ENCODE measurements at places on chromosomes 3 and 15.

DNA sequence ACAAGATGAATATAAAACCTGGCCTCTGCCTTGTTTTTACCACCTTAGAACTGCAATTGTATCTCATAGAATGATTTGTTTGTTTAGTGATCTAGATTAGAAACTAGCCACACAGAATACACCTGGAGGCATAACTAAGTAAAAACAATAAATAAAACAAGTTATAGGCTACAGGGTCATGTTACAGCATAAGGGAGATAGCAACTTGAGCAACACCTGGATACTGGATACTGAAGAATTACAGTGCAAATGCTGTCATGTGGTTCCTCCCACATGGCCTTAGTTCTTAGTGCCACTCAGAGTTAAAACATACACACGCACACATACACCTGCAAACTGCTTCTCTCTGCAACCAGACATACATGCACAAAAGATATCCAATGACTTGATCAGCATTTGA lies 563.4 kb upstream of the DPPA4 start:
- DNase-seq, result no peak

DNA sequence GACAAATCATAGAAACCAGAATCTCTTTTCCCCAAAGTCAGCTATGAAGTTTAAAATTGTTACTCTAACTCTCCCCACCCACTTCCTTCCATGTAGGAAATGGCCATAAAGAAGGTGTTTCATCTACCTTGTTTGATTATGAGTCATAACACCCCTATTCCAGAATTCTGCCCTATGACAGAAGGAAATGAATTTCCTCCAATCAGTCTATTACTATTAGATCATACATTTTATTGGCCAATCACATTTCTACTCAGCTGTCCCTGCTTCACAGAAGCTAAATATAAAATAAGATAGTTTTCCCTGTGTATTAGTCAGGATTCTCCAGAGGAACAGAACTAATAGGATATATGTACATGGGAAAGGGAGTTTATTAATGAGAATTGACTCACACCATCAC lies 102.1 kb downstream of the TGFBR2 start:
- DNase-seq, result no peak

DNA sequence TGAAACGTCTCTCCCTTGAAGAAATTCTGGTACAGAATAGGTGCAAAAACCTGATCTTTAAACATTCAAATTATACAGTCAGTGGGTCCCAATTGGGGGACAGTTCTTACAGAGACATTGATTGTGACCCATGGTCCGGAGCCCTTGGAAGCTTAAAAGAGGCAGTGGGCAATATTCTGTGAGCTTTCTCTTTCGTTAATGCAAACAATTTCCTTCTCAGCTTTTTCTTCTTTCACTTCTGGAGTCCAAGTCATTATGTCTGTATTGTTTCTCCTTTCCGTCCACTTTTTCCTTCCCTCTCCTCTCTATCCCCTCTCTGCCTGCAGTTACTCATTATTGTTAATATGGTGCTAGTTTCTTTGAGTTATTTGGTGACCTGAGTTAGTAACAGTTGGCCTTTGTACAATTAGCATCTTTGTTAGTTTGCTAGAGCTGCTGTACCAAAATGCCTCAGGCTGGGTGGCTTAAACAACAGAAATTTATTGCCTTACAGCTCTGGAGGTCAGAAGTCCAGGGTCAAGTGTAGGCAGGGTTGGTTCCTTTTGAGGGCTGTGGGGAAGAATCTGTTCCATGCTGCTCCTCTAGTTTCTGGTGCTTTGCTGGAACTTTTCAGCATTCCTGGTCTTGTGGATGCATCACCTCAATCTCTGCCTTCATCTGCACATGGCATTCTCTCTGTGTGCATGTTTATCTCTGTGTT lies 102.6 kb downstream of the GMPS start:
- no peak for DNase-seq

GRCh38 chr15:92889390-92890107 lies 10.6 kb upstream of the CHD2 start:
- no peak for DNase-seq

GRCh38 chr3:138479438-138479863 lies 45.0 kb downstream of the ESYT3 start:
- DNase-seq, result no peak

GRCh38 chr3:139441656-139442055 lies 34.7 kb downstream of the RBP2 start:
- no peak for DNase-seq

GRCh38 chr3:133477487-133477886 lies 77.6 kb downstream of the BFSP2 start:
- DNase-seq, result no peak

DNA sequence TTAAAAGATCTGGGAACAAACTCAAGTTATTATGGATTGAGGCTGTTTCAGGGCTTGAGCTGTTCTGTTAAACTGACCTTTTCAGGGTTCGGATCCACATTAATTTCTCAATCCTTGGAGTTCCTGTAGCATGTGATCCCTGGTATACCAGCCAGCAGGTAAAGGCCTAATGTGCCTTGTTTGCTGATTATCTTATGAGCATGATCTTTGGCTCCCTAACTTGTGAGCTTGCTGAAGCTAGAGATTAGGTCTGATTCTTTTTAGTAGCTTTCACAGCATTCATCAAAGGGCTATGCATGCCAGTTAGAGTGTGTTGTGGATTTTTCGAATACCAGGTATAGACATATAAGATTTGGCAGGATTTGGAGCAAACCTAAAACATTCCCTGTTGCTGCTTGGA lies 10.3 kb downstream of the CORO2B start:
- no peak for DNase-seq

DNA sequence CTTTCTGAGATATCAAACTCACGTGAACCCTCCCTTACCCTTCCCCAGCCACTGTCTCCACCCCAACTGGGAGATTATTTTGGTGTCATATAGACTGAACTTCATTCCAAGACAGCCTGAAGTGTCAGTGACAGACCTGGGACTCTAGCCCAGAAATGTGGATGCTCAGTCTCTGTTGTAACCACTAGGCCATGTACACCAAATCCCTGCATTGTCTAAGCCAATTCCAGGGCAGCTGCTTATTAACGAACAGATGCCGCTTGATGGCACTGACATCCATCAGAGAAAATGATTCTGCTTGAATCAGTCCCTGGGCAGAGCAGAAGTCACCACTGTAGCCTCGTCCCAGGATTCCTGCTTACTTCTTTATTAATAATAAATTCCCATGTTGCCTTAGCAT lies 305.5 kb downstream of the GRM7 start:
- no peak for DNase-seq

DNA sequence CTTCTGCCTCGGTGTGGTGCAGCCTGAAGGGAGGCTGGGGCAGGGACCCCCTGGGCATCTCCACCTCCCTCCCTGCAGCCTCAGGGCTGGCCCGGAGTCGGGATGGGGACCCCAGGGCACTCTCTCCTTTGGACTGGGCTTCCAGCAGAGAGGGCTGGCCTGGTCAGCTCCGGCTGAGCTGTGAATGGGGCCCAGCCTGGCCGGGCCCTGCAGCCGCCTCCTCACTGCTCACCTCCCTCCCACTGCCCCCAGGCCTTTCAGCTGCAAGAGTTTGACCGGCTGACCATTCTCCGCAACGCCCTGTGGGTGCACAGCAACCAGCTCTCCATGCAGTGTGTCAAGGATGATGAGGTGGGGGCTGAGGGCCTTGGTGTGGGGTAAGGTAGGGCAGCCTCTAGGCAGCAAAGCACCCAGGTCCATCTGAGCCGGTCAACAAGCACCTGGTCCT lies 36.0 kb downstream of the PSTPIP1 start:
- no peak for DNase-seq

GRCh38 chr15:64105113-64105704 lies 9.4 kb downstream of the SNX1 start:
- peak; percentile 58 for DNase-seq

DNA sequence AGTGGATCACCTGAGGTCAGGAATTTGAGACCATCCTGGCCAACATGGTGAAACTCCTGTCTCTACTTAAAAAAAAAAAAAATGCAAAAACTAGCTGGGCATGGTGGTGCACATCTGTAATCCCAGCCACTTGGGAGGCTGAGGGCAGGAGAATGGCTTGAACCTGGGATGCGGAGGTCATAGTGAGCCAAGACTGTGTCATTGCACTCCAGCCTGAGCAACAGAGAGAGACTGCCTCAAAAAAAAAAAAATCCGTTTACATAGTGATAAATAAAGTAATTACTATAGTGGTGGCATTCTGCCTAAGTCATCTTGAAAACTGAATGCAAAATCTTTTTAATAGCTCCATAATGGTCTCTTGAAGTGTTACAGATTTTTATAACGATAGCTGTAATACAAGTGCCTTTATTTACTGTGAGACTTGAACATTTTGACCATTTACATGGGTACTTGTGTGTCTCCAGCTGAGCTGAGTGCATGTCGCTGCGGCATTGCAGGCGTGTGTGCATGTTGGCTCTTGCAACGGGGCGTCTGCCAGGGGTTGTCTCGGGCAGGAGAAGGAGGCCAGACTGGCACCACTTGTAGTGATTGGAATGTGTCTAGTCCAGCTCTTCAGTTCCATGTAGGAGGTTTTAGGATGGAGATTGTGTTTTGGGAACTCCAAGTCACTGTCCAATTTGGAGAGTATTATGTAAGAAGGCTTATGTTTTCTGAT lies 111.9 kb downstream of the IGF1R start:
- DNase-seq, result peak; percentile 64

DNA sequence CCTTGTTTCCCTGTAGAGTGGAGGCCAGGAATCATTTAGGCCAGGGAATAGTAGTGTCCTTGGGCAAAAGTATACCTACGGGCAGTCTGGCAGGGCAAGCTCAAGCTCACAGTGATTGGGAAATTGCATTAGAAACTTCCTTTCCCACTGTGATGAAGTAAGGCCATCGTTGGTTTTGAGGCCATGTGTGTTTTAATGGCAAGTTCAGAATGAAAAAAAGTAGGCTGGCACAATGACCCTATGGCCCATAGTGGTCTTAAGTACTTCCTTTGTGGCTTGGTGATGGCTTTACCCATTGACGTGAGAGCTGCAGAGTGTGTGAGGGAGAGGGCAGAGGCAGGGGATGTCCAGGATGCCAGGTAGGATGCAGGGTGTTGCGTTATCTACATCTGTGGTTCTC lies 28.8 kb downstream of the LIMD1 start:
- no peak for DNase-seq

GRCh38 chr15:63449731-63450130 lies 54.7 kb upstream of the USP3 start:
- DNase-seq, result no peak

GRCh38 chr3:147680837-147681483 lies 271.8 kb downstream of the ZIC1 start:
- no peak for DNase-seq

DNA sequence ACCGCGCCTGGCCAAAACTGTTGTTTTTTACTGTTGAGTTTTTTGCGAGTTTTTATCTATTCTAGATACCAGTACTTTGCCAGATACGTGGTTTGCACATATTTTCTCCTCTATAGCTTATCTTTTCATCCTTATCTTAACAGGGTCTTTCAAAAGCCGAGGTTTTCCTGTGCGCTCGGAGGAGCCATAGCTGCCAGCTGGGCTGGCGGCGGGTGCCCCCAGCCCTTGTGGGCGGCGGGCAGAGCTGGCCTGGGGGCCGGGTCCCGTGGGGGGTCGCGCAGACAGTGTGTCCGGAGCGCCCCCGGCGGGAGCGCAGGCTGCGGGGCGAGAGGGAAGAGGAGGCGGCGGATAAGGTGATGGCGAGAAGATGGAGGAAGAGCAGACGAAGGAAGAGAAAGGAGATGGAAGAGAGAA lies 11.1 kb upstream of the EIF4A2 start:
- no peak for DNase-seq

- no peak for DNase-seq
These were observed 129.8 kb upstream of the MEF2A start for GRCh38 chr15:99435877-99436541.

GRCh38 chr3:46947981-46948791 lies 28.4 kb downstream of the CCDC12 start:
- DNase-seq, result peak; percentile 58

GRCh38 chr3:60758171-60758570 lies 493.1 kb downstream of the FHIT start:
- DNase-seq, result no peak

- no peak for DNase-seq
These were observed 289.8 kb downstream of the ZBTB20 start for GRCh38 chr3:114857299-114857701.

GRCh38 chr3:170247875-170248274 lies 25.7 kb downstream of the PRKCI start:
- no peak for DNase-seq

DNA sequence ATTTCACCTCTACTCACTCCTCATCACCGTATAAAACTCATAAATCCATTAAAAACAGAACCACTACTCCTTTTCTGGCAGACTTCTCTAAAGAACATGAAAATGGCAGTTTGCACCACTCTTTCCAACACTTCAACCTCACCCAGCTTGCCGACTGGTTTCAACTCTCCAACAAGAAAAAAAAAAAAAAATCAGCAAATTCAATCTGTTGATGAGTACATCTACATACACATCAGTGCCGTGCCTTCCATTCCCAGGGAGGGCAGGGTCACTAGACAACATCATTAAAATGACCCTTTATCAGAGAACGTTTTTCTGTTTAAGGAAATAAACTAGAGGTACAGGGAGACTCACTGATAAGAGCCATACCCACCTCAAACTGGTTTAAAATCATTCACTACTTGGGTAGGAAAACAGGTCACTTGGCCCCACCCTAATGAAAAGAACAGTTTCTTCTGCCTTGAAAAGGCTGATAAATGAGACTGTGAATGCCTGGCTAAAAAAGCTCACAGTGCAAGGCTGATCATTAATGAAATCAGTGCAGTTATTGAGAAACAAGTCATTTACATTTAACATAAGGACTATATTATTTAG lies 6.0 kb downstream of the ANXA2 start:
- no peak for DNase-seq

- peak; percentile 17 for DNase-seq
These were observed 6.3 kb upstream of the GTPBP8 start for GRCh38 chr3:112984485-112984884.
